ENCODE measurements at places on chromosomes 7 and 10. TPM values are rescaled to one million over a fixed set of nuclear protein-coding genes. Genes with fewer than 3 reads are reported as not detected.

- no peak overlapping the region for H3K27ac ChIP-seq
- no peaks in the 10 kb centered on the region for H3K27me3 ChIP-seq
- no peak for DNase-seq
- no peaks in the 10 kb centered on the region for H3K36me3 ChIP-seq
- H3K4me1 ChIP-seq, result no peaks in the 10 kb centered on the region
Observed at GRCh38 chr7:154695836-154696235, 307.1 kb downstream of the PAXIP1 start.

DNA sequence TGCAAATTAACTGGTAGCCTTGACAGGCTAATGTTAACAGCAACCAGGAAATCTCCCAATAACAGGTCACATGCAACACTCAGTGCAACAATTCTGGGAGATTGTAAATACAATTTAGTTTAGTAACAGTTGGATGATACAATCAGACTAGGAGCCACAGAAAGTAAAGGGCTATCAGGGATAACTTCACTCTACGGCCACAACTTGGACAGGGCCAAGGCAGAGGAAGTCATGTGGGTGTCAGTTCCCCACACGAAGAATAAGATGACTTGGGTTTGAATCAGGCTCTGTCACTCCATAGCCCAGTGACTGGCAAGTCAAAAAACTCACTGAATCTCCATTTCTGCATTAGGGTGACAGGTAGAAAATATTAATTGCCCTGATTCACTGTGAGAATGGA is 217.3 kb upstream of the CCDC6 start:
- H3K27ac ChIP-seq, result no peak overlapping the region
- no peak for DNase-seq
- H3K27me3 ChIP-seq, result no peaks in the 10 kb centered on the region
- H3K36me3 ChIP-seq, result no peaks in the 10 kb centered on the region

- no peak overlapping the region for H3K4me3 ChIP-seq
- no peaks in the 10 kb centered on the region for H3K36me3 ChIP-seq
- H3K27me3 ChIP-seq, result peaks cover 21% of the 10 kb centered on the region
- DNase-seq, result no peak
Observed at GRCh38 chr10:6781133-6781770, 201.2 kb upstream of the PRKCQ start.

Gene TEX36
- not detected for total RNA-seq

Gene SFMBT2
- total RNA-seq, result 23.8 TPM
